Right ventricle myocardium inferior (tissue), 1 donor: ENCODE measurements at places on chromosomes 11 and 22. TPM values are rescaled to one million over a fixed set of nuclear protein-coding genes. Genes with fewer than 3 reads are reported as not detected.

Gene MISFA
- total RNA-seq = 13.0 TPM

Gene OSBP
- 38.5 TPM for total RNA-seq

Gene PGA5
- 0.95 TPM for total RNA-seq

Gene SLCO2B1
- 33.4 TPM for total RNA-seq

Gene C11orf16
- total RNA-seq = not detected

Gene STK33
- 23.9 TPM for total RNA-seq

Gene IGLL1
- total RNA-seq = not detected

Gene PARVG
- total RNA-seq = 3.1 TPM

Gene TEX54
- not detected for total RNA-seq

Gene OR52H1
- total RNA-seq = not detected

Gene DCHS1
- 10.7 TPM for total RNA-seq

Gene ARHGAP20
- total RNA-seq = 0.46 TPM

- DNase-seq = no peak
Observed at GRCh38 chr11:15758857-15759465, 597.4 kb downstream of the SOX6 start.

DNA sequence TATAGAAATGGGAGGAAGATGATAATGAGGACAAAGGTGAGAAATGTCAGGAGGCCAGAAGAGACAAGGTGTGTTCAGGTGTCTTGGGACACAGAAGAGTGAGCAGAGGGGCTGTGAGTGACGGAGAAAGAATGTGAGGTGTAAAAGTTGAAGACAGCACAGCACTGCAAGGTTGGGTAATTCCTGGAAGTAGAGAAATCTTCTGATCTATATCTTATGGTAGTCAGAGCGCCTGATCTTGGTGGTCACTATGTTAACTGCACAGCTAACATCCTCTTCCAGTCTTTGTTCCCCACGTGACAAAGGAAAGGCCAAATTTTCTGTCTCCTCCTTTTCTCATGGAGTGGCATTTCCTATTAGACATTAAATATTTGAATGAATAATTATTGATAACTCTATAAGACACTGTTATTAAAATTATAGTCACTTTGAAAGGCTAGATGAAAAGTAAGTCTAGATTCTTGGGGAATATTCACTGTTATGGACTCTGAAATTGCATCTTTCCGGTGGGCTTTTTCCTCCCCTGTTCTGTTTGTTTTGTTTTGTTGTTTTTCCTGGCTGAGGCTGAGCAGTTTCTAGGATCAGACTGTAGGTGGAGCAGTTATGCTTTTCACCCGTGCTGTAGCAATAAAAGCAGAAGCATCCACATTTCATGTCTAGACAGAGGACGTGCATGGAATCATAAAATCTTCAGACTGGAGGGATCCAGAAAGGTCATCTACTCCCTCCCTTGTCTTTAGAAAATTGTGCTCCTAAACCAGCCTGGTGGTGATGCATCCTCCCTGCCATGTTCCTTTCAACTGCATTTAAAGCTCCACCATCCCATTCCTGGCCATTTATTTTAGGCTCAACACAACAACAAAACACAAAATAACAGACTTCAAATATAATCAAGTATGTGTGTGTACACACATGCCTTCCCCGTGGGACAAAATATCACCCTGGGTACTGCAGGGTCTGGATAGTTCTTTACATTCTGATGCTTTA lies 26.6 kb downstream of the SC5D start:
- DNase-seq = no peak

GRCh38 chr11:44243086-44243485 lies 66.9 kb downstream of the ALX4 start:
- DNase-seq = no peak

DNA sequence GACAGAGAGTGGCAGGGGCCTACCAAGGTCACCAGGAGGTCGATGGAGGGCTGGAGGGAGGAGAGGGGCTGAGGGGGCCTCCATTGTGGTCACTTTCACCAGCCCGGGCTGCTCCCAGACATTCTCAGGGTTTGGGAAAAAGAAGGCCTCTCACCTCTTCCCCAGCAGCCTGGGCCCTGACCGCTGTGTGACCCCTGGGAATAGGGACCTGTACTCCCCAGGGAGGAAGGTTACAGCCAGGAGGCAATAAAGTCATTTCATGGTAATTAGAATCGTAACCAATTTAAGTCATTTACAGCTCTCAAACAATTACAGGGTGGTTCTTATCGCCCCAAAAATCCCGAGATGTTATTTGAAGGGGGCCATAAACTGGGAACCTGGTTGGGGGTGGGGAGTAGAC lies 37.8 kb downstream of the ISX start:
- DNase-seq = no peak

GRCh38 chr22:49624421-49625177 lies 203.1 kb downstream of the BRD1 start:
- peak; percentile 53 for DNase-seq

DNA sequence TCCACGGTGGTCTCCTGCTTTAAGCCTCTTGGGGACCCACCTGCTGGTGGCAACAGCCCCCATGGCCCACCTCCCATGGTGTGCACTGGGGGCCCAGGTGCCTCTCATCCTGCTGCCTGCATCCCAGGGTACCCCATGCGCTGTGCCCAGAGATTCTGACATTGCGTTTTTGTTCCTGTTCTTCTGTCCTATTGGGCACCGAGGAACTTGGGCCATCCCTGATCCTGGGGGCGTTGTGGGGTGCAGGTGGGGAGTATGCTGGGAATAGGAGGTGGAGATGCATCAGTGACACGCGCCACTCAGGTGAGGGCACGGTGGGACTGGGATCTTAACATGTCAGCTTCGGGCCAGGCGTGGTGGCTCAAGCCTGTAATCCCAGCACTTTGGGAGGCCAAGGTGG lies 12.4 kb upstream of the NAP1L4 start:
- no peak for DNase-seq

GRCh38 chr11:127052404-127052803 lies 51.8 kb upstream of the KIRREL3 start:
- DNase-seq = no peak

DNA sequence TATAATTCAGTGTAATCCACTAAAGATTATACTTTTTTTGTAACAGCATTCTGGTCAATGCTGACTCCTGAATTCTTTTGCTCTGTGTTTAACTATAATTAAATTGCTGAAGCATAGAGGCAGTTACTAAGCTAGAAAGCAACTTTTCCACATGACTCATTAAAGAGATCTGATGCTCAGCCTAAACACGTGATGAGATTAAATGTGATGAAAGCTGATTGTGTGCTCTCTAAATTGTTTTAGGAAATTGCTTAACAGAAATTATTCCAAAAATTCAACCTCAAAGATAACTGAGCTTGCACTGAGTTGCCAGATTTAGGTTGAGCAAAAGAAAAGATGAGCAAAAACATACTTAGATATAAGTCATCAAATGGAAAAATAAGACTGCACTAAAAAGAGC lies 1033.6 kb downstream of the FAM181B start:
- DNase-seq = no peak

DNA sequence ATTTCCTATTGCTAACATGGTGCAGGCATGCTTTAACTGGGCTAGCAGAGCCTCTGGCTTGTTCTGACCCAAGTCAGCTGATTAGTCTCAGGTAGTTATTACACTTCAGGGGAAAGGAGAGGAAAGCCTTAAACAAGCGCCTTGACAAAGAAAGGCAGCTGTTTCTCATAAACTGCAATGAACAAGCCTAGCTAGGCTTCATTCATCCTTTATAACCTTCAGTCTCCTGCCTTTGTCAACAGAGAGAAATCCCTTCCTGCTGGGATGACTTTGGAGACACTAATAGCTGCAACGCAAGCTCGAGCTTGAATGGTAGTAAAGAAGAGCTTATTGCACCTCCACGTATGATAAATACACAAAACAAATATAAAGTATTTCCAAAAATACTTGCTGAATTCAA lies 68.4 kb downstream of the CCDC34 start:
- no peak for DNase-seq

DNA sequence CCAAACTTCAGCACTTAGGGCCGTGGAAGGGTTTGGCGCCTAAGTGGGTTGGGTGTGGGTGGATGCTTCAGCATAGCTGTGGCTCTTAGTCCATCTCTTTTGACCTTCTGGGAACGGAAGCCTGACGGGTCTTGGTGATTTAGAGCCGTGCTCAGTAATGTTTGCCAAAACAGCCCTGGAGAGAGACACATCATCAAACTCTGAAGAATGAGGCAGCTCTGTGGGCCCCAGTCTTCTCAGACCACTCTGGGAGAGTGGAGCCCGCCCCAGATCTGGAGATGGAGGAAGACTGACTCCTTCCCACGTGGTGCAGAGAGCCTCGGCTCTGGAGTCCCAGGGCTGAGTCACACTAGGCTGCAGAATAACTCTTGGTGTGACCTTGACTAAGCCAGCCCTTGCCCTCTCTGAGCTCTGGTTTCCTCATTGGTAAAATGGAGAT lies 168.9 kb downstream of the C11orf91 start:
- DNase-seq = no peak

- DNase-seq = no peak
Observed at GRCh38 chr11:13578514-13579140, 82.8 kb upstream of the PTH start.

DNA sequence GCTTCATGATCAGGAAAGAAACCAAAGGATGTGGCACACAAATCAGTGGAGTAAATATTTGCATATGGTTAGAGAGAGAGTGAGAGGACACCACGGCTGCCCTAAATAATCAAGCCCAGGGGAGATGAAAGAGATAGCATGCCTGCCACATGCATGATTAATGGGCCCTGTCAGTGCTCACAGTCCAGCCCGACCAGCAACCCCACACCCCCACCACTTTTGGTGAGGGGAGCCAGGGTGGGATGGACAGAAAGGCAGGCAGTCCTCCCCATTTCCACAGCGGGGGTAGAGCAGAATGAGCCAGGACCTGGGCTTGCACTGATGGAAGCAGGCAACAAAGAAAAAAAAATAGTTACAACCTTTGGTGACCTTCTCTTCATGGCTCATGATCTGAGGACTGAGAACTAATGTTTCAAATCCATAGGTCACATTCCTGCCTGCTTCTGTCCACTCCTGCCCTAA lies 545.0 kb downstream of the ETS1 start:
- DNase-seq = no peak

DNA sequence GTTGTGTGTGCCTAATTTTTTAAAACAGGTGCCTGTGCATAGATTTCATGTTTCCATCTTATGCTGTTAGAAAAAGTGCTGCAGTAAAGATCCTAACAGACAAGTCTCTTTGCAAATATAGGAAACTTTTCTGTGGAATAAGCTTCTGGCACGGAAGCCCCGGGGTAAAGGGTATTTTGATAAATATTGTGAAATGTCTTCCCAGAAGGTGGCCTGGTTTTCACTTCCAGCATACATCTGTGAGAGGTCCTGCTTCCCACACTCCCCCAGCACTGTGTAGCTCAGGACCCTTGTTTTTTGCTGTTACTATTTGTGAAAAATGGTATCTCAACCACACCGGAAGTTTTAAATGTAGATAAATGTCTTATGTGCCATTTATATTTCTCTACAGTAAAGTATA lies 14.5 kb downstream of the ST3GAL4 start:
- no peak for DNase-seq

DNA sequence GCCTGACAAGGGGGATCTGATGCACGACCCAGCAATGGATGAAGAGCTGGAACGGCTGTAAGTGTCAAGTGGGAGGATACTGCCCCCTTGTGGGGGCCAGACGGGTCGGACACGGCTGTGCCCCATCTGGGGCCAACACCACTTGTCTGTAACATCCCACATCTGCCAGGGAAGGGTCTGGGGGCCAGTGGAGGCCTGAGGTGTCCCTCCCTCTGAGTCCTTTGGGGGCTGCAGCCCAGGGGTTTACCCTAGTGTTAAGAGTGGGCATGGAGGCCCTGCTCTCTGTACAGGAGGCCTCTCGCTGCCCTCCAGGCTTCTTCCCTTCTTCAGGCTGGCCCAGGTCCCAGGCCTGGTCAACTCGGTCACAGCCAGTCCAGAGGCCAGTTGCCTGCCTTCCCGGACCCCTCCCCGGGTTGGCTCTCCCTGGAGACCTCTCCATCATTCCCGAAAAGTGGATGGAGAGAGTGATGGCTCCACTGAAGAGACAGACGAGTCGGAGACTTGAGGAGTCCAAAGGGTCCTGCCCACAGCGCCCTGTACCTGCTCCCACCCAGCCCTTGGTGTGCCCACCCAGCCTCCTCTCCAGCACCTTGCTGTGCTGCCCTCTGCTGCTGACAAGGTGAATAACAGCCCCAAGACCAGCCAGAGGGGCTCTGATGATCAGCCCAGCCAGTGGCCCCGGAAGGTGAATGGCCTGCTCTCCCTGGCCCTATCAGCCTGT lies 15.4 kb downstream of the ARFGAP2 start:
- DNase-seq = no peak

GRCh38 chr11:47928426-47928825 lies 51.9 kb upstream of the PTPRJ start:
- DNase-seq = no peak

GRCh38 chr11:6638429-6638828 lies 17.2 kb downstream of the DCHS1 start:
- DNase-seq = no peak

- no peak for DNase-seq
Observed at GRCh38 chr11:593347-593746, 17.1 kb downstream of the PHRF1 start.

DNA sequence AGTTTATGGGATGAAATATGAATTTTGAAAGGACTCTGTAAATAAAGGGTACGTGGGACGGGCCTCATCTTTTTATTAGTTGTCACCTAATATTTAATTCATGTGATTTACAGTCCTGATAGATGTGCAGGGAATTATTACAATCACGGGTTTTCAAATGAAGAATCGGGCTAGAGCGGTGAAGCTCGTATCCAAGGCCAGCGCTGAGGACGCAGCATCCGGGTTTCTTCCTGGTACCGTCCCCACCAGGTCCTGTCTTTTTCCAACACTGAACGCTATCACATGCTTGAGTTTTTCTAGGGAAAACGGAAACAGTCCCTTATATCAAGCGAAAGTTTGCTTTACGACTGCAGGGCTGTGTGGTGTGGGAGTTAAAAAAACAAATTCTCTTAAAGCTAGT lies 787 bp downstream of the SMDT1 start:
- DNase-seq = no peak

DNA sequence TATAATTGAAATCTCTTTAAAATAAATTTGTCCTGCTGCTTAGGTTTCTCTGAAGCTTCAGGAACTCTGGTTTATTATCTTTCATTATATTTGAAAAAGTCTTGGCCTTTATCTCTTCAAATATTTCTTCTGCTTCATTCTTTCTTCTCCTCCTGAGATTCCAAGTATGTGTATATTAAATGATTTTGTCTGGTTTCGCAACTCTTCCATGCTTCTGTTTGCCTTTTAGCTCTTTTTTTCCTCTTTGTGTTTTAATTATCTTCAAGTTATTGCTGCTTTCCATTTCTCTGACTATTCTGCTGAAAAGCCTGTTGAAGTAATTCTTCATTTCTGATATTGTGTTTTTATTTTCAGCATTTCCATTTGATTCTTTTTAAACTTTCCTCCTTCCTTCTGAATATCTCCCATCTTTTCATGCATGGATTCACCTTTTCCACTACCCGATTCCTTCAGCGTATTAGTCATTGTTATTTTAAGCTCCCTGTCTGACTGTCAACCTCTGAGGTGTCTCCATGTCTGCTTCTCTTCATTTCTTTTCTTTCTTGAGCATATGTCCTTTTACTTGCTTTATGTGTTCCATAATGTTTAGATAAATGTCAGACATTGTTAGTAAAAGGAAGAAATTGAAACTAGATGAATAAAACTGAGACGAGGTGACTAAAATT lies 46.6 kb upstream of the CTSC start:
- no peak for DNase-seq
